ENCODE measurements at places on chromosomes 6 and 20.
A peak's percentile ranks its signal among the peaks of the same experiment; 100 is the strongest.

DNA sequence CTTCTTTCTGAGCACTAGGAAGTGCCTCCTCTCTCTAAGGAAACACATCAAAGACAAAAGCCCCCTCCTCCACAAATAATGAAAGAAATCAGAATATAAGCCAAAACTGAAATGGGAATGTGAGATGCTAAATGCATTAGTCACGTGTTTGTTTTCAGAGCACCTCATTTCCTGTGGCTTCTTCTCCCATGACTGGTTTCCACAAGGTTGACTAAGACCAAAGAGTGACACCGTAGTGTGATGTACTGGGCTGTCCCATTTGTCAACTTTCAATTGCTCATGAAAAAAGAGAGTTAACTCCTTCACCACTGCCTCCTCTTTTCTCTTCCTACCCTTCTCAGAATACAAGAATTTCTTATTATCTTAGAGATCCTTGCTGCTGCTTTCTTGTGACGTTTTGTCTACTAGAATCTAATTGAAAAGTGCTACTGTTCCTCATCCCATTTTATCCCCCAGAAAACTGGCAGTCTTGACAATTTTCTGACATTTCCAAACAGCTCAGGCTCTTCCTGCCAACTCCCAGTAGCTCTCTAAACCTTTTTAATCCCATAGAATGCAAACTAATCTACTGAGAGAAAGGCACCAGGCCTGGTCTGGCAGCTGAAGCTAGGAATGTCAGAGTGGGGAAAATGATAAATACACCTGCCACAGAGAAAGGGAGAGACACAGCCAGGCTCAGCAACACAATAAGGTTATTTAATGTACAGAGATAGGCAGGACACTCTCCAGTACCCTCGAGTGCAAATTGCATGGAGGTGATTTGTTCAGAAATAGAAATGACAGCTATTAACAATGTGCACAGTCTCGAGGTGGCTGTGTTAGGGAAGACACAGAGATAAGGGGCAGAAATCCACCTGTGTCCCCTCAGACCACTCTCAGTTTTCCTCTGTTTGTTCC lies 671.7 kb upstream of the NRSN1 start:
- no peak for DNase-seq

DNA sequence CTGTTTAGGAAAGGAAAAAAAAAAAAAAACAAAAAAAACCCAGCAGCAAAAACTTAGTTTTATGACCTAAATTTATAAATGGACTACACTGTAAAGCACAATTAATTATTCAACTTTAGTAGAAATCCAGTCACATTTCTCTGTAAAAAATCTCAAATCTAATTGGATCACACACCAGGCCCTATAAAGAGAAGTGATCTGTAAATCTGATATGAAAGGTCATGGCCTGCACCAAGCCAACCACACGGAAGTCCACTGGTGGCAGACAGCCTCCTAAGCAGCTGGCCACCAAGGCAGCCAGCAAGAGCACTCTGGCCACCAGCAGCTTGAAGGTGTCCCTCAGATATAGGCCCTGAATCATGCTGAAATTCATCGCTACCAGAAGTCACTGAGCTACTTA lies 131.6 kb downstream of the HFE start:
- DNase-seq = no peak

DNA sequence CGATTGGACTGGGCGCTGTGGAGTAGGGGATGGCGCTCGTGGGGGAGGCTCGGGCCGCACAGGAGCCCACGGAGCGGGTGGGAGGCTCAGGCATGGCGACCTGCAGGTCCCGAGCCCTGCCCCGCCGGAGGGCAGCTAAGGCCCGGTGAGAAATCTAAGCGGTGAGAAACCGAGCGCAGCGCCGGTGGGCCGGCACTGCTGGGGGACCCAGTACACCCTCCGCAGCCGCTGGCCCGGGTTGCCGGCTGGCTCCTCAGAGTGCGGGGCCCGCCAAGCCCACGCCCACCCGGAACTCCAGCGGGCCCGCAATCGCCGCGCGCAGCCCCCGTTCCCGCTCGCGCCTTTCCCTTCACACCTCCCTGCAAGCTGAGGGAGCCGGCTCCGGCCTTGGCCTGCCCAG lies 59.7 kb upstream of the MYLIP start:
- no peak for DNase-seq

- no peak for DNase-seq
These were observed 62.1 kb upstream of the ADGRB3 start for GRCh38 chr6:68572975-68573374.

DNA sequence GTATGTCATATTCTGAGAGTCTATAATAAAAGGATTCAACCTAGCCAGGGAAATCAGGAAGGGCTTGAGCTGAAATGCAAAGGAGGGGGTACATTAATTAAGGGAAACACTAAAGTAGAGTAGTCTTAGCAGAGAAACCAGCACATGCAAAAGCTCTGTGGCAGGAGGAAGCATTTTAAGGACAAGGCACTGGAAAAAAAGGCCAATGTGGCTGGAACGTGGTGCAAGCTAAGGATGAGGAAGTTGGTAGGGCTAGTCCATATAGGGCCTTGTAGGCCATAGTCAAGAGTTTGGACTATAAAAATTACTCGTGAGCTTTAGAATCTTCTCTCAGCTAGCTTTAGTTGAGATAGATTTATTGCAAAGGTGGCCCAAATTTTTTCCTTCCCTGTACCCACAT lies 75.2 kb upstream of the TOP1 start:
- DNase-seq = no peak

DNA sequence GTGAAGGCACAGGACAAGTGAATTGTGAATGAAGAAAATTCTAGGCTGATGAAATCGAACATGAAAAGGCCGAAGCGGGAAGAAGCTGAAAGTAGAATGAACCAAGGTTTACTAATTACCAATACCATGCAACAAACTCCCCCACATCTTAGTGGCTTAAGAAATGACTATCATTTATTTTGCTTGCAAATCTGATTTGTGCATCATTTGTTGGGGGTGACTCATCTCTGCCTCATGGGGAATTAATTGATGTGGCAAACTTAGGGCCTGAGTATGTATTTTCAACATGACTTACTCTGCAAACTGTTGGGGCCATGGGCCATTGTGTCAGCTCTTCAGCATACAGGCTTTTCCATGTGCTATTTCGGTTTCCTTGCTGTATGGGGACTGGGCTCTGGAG lies 26.8 kb downstream of the PPP1R14C start:
- no peak for DNase-seq

DNA sequence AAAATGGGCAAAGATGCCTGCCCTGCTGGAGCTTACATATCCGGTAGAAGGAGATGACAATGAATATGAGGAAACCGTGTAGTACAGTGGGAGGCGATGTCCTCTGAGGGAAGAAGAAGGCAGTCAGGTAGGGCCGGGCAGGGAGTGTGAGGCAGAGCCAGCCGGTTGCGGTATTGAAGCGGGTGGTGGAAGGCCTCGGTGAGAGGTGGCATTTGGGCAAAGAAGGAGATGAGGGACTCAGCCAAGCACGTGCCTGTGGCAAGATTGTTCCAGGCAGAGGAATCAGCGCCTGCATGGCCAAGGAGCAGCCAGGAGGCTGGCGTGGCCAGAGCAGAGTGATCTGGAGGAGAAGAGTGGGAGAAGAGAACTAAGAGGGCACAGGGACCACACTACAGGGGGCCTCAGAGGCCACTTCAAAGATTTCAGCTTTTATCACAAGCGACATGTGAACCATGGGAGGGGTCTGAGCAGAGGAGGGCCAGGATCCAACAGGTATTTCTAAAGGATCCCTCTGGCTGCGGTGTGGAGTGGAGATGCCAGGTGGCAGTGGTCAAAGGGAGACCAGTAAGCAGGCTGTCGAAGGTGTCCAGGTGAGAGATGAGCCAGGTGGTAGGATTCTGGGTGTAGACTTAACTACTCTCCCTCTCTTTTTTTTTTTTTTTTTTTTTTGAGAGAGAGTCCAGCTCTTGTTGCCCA lies 13.8 kb downstream of the MDFI start:
- no peak for DNase-seq

- peak; percentile 69 for DNase-seq
These were observed 88.5 kb downstream of the LY86 start for GRCh38 chr6:6676910-6677441.

- DNase-seq = no peak
These were observed 147.6 kb upstream of the TMEM170B start for GRCh38 chr6:11389977-11390376.

DNA sequence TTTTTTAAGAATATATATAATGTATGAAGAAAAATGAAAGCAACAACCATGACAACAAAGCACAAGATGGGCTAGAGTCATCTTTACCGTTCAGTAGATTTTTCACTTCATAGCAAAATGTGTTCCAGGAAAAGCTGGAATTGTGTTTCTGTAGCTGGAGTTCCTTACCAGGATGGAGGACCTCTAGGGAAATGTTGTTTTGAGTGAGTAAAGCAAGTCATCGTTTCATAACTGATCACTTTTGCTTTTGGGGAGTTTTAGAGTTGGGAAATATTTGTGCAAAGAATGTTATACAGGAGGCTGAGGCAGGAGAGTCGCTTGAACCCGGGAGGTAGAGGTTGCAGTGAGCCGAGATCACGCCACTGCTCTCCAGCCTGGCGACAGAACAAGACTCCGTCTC lies 151.6 kb downstream of the SASH1 start:
- DNase-seq = no peak

DNA sequence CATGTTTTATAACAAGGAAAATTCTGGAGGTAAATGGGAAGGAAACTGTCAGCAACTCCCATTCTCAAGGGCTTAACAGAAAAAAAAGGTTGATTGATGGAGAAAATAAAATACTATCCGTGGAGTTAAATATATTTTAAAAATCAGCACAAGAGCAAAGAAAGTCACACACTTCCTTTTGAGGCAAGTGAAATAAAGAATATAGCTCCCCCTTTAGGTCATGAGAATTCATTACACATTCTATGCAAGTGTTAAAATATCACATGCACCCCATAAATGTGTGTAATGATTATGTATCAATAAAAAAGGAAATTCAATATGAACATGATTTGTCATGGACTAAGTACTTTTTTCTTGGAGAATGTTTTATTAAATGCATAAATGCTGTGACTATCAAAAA lies 349.2 kb downstream of the TPBG start:
- no peak for DNase-seq

GRCh38 chr6:112253841-112254816 lies at the start of gene LAMA4:
TSS of gene LAMA4 (minus strand) at chr6:112254567. CDS start at chr6:112254150, 417 bp downstream.
- DNase-seq = no peak

GRCh38 chr20:59747671-59748515 lies 143.6 kb downstream of the PHACTR3 start:
- no peak for DNase-seq

DNA sequence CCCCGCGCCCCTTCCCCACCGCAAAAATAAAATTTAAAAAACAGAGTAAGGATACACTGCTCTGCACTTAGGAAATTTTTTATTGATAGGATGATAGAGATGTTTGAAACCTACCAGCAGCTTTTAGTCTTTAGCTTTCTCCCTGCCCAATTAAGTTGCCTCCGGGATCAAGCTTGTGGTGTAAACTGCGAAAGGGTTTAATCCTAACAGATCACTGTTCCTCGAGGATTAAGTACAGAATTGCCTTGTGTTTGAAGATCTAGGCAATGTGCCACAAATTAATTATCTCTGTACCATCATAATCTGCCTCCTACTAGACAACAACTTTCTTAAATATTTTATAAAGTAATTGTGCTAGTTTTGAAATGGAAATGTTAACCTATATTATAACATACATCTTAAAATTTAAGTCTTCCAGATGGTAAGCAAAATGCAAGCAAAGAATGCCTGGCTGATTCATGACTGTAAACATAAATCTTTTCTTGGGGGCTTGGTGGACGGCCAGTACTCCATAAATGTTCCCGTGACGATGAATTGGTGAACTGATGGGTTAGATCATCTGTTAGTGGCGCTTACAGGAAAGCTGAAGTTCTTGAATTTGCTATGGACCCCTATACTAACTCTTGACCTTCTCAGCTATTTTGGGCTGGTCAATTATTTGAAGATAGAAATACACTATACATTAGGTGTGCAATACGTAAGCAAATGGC lies 58.0 kb upstream of the ARHGAP18 start:
- no peak for DNase-seq

- no peak for DNase-seq
These were observed 1.6 kb downstream of the PSMB9 start for GRCh38 chr6:32855467-32856174.

GRCh38 chr6:4066029-4066755 lies 12.7 kb downstream of the FAM217A start:
- no peak for DNase-seq

GRCh38 chr20:47612670-47613069 lies 111.0 kb downstream of the NCOA3 start:
- DNase-seq = no peak

- DNase-seq = no peak
These were observed 10.7 kb downstream of the OSBPL2 start for GRCh38 chr20:62248890-62249560.
